SJSA1 (cell line): ENCODE measurements at places on chromosomes 5 and 9. TPM values are rescaled to one million over a fixed set of nuclear protein-coding genes. Genes with fewer than 3 reads are reported as not detected.
A peak's percentile ranks its signal among the peaks of the same experiment; 100 is the strongest.

DNA sequence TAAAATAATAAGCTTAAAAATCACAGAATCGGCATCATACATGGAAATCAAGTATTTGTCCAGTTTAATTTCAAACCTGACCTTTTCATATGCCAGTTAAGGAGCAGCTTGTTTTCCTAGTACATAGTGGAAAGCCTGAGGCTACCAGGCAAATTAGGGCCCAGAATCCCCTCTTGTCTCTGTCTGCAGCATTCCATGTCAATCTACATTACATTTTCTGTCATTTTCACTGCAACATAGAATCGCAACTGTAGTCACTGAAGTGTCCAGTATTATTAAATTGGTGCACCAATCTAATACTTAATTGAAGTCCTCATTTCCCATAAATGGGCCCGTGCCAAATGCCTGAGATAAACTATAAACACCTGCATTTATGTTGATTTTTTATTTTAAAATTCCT lies 1352.2 kb upstream of the ACO1 start:
- no peak for DNase-seq

The TAF1L gene
- total RNA-seq, result not detected in 2 replicates

DNA sequence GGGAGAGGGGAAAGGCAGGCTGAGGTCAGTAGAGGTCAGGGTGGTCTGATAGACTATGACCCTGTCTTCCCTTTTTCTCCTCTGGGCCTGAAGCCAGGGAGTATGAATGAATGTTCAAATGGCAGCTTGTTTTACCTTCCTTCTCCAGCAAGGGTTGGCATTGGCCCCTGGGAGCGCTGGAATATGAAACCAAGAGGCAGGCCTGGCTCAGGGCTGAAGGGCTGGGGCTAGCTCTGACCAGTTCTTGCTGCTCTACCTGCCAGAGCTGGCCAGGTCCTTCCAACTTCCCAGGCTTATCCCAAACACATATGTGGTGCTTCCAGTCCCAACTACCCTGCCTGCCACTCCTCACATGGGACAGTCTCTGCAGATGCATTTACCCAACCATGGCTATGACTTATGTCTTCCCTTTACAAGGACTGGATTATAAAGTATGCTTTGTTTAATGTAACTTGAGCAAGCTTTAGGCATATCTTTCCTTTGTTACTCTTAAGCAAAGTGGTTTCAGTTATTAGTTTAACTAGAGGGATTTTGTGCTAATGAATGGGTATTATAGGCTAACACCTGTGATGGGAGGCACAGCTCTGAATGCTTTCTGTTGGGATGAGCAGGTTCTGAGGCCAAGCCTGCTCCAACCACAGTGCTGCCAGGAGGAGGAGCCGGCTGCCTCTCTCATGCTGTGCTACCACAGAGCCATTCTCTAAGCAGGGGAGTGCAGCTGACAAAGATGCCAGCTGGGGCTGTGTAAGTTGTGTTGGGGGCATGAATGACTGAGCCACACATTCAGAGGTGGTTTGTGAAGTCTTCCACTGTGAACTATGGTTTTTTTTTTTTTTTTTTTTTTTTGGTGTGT lies 6.1 kb downstream of the CCNI2 start:
- DNase-seq, result peak; percentile 43

The GSN gene
- 284 and 331 TPM in 2 replicates for total RNA-seq

The VCP gene
- total RNA-seq, result 206 and 209 TPM in 2 replicates

The LRRC19 gene
- not detected in 2 replicates for total RNA-seq

GRCh38 chr5:53201746-53202145 lies 92.2 kb upstream of the MOCS2 start:
- DNase-seq, result no peak

DNA sequence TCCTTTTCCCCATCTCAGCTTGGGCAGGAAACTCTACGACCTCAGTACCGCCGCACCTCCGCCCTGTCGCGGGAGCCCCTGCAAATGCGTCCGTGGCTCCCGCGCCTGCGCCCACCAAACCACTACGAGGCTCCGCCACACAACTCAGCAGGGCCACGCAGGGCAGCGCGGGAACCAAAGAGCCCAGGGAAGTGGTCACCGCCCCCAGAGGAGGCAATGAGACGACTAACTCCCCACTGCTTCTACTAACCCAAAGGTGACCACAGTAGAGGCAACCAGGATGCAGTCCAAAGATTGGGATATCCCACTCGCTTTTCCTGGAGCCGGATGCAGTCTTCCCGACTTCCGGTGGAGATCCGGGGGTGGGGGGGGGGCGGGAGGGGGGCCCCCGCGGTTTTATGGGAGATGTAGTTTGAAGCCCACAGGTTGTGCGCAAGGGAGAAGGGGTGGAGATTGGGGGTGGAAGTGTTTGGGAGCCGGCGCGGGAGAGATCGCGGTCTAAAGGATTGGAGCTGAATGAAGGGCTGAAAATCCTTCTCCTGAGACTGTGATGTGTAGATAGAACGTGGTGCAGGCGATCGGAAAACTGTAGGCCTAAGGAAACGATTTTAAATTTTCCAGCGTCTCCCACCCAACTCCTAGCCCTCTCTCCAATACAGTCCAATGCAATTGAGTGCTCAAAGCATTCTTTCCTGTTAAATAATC lies at the start of gene NUDT12:
TSS of gene NUDT12 (minus strand) at position 337 of the 705 bp plus-strand sequence. CDS start 2,541 bp downstream, outside the sequence.
- peak; percentile 82 for DNase-seq

- no peak for DNase-seq
These were observed 8.4 kb downstream of the PTGES2 start for GRCh38 chr9:128118971-128119665.

- DNase-seq, result no peak
These were observed 8.6 kb upstream of the COL15A1 start for GRCh38 chr9:98935071-98935505.

GRCh38 chr5:139848508-139849100 lies 53.0 kb downstream of the PSD2 start:
- DNase-seq, result no peak
